ENCODE measurements at places on chromosomes 7 and 10. TPM values are rescaled to one million over a fixed set of nuclear protein-coding genes. Genes with fewer than 3 reads are reported as not detected.

FAM241B gene
- 24.9 TPM for total RNA-seq

RAB19 gene
- total RNA-seq, result 3.8 TPM

PIP gene
- not detected for total RNA-seq

WEE2 gene
- 2.5 TPM for total RNA-seq

GRCh38 chr10:22992075-22992474, 64.2 kb downstream of the ARMC3 start:
- H3K27me3 ChIP-seq, result 0 out of 2 replicates have a peak, but pooled peaks cover 2% of the 10 kb centered on the region
- H3K4me1 ChIP-seq, result no peaks in the 10 kb centered on the region
- H3K4me3 ChIP-seq, result no peak overlapping the region
- no peak overlapping the region for H3K27ac ChIP-seq

DNA sequence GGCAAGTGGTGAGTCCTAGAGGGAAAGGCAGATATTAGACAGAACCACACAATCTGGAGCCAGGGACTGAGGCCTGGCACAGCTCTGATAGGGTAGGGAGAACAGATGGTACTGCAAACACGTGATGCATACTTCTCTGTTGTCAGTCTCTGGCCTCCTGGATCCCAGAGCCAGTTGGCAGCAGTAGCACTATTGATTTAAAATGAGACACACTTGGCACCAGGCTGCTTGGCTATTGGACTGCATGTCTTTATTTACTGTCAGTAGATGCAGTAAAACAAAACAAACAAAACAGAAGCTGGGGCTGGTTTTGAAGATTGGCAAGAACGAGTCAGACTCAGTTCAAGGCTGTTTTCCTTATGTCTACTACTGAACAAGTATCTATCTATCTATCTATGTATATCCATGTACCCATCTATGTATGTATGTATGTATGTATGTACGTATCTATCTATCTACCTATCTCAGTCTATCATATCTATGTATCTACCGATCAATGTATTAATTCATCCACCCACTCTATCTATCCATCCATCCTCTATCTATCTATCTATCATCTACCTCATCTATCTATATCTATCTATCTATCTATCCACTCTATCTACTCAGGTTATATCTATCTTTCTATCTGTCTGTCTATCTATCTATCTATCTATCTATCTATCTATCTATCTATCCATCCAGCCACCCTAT, 23.4 kb upstream of the MGAM2 start:
- no peak for DNase-seq
- H3K4me1 ChIP-seq, result no peaks in the 10 kb centered on the region
- H3K36me3 ChIP-seq, result no peaks in the 10 kb centered on the region
- no peak overlapping the region for H3K4me3 ChIP-seq
- H3K27ac ChIP-seq, result no peak overlapping the region

DNA sequence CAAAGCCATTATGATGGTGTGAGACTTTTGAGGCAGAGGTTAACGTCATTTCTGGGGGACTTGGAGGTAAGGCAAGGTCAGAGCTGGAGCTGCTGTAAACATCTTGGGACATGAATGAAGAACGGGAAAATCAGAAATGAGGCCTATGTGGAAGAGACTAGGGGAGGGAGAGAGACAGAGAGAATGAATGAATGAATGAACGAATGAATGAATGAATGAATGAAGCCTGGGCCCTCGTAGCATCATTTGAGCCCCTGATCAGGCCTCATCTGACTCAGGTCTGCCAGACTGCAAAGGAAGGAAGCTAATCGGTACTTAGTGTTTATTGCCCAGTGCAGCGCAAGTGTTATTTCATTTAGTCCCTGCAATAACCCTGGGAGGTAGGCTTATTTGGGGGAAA, 79.6 kb downstream of the SLIT1 start:
- DNase-seq, result no peak
- H3K36me3 ChIP-seq, result no peaks in the 10 kb centered on the region
- H3K4me1 ChIP-seq, result no peaks in the 10 kb centered on the region
- H3K4me3 ChIP-seq, result no peak overlapping the region

DNA sequence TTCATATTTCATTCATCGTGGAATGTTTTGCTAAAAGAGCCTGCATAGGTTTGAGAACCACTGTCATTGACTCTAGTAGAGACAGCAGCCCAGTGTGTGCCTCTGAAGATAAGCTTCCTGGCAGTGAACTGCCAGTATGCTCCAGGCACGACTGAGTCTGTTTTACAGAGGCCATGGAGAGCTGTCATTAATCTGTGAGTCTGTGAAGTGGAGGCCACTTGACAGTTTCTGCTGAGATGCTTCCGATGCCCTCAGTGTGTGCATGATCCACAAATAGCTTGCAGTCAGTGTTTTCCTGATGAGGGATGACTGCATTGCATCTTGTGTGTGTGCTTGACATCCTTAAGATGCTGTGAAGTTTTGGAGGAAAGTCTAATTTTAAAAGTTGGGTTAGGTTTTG, 162.2 kb downstream of the PFKFB3 start:
- peaks cover 36% of the 10 kb centered on the region for H3K4me1 ChIP-seq
- H3K27ac ChIP-seq, result peak overlapping the region; percentile 87
- H3K4me3 ChIP-seq, result no peak overlapping the region
- H3K27me3 ChIP-seq, result no peaks in the 10 kb centered on the region
- no peaks in the 10 kb centered on the region for H3K36me3 ChIP-seq
- DNase-seq, result no peak

DNA sequence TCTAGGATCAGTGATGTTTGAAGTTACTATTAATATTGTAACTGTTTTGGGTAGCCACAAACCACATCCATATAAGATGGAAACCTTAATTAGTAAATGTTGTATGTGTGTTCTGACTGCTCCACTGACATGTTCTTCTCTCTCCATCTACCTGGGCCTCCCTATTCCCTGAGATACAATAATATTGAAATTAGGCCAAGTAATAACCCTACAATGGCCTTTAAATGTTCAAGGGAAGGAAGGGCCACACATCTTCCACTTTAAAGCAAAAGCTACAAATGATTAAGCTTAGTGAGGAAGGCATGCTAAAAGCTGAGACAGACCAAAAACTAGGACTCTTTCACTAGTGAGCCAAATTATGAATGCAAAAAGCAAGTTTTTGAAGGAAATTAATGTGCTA, 176.4 kb upstream of the ANK3 start:
- H3K27me3 ChIP-seq, result no peaks in the 10 kb centered on the region
- no peak overlapping the region for H3K27ac ChIP-seq
- H3K4me3 ChIP-seq, result no peak overlapping the region
- H3K4me1 ChIP-seq, result no peaks in the 10 kb centered on the region

GRCh38 chr10:78686444-78687060, 382.2 kb upstream of the ZMIZ1 start:
- no peaks in the 10 kb centered on the region for H3K36me3 ChIP-seq
- H3K27me3 ChIP-seq, result no peaks in the 10 kb centered on the region
- DNase-seq, result no peak
- H3K27ac ChIP-seq, result no peak overlapping the region
- H3K4me1 ChIP-seq, result peaks cover 4% of the 10 kb centered on the region

DNA sequence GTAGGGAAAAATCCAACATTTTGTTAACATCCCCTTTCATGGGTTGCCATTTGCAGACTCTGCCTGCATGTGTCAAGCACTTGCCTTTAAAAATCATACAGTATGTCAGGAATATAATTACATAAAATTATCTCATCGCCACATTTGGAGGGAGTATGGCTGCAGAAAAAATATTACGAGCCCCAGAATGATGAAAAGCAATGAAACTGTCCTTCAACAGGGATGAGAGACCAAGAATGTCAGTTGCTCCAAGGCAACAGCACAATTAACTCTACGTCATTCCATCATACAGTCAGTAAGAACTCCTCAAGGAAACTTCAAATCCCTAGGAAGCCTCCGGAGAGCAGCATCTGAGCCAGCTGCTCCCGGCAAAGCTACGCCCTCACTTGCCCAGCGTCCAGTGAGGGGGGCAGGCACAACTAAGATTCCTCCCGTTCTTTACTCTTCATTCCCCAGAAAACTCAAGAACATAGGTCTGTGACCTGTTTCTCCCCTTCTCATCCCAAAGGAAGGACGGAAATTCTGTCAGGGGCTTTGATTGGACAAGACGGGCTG, 132.9 kb downstream of the ANLN start:
- H3K27me3 ChIP-seq, result no peaks in the 10 kb centered on the region
- no peak overlapping the region for H3K4me3 ChIP-seq
- no peak overlapping the region for H3K27ac ChIP-seq
- peaks cover 6% of the 10 kb centered on the region for H3K4me1 ChIP-seq

- H3K27ac ChIP-seq, result no peak overlapping the region
- H3K4me3 ChIP-seq, result no peak overlapping the region
- no peak for DNase-seq
- H3K27me3 ChIP-seq, result no peaks in the 10 kb centered on the region
- no peaks in the 10 kb centered on the region for H3K36me3 ChIP-seq
These were observed 130.5 kb downstream of the LHPP start for GRCh38 chr10:124592101-124592500.

DNA sequence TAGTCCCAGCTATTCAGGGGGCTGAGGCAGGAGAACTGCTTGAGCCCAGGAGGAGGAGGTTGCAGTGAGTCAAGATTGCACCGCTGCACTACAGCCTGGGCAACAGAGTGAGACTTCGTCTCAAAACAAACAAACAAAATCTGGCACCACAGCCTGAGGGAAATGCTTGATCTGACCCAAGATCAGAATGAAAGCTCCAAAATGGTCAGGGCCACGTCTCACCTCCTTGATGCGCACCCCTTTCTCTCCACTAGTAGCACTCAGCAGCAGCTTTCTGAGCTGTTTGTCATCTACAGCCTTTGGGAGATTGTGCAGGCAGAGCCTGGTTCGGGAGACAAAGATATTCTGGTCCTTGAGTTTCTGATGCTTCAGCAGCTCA, 22.7 kb downstream of the RBM28 start:
- no peaks in the 10 kb centered on the region for H3K4me1 ChIP-seq
- no peak for DNase-seq
- no peak overlapping the region for H3K4me3 ChIP-seq

DNA sequence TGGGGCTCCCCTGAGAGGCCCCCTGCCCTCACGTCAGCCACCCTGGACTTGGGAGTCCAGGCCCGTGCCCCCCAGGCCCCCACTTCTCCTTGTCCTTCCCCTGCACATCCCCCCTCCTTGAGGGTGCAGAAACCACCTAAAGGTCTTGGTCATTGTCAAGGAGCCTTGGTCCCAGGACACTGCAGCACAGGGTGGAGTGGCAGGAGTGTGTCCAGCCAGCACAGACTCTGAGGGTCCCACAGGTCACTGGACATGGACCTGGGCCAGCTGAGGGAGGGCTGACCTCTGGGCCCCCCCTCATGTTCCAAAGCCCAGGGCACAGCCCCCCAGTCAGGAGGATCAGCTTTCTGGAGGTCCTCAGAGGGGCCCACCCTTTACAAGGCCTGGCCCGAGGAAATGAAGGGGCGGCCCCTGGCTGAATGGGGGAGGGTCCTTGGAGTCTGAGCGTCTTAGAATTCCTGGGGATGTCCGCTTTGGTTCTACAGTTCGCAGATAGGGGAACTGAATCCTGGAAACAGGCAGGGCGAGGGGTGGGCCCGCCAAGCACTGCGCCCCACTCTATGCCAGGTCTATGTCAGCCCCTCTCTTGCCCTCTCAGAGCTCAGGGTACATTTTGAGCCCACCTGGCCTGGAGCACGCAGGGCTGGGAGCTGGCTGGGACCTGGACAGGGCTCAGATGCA, 54.0 kb downstream of the PWWP2B start:
- peaks cover 56% of the 10 kb centered on the region for H3K4me1 ChIP-seq
- DNase-seq, result no peak
- H3K4me3 ChIP-seq, result no peak overlapping the region
- H3K36me3 ChIP-seq, result no peaks in the 10 kb centered on the region
- no peaks in the 10 kb centered on the region for H3K27me3 ChIP-seq
